Mucosa of gallbladder (tissue), 1 donor: ENCODE measurements at places on chromosomes 3 and 15. TPM values are rescaled to one million over a fixed set of nuclear protein-coding genes. Genes with fewer than 3 reads are reported as not detected.

DNA sequence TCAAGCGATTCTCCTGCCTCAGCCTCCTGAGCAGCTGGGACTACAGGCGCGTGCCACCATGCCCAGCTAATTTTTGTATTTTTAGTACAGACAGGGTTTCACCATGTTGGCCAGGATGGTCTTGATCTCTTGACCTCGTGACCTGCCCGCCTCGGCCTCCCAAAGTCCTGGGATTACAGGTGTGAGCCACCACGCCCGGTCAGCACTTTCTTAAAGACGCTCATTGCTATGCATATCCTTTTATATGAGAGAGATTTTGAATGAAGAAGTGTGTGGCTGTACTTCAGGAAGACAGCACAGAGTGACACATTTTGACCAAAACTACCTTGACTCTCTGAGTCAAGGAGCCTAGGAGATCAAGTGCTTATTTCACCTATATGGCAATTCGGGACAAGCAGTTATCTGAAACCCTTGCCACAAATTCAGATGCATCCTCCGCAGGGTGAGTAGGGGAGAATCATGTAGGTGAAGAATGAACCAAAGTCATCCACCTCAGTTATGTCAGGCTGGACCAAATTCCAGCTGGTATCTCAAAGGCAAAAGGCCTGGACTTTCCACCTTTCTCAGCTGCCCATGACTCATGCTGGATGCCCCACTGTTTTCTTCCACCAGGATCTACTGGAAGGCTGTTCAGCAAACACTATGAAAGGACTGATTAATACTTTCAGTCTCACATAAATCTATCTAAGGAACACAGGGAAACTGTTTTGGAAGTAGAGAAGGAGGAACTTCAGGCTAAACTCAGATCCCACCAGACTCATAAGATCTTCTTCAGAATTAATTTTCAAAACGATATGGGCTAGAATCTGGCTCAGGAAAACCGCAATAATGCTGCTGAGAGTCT, 31.9 kb downstream of the SUSD5 start:
- DNase-seq: no peak

The LDHAL6B gene
- not detected for total RNA-seq

- no peak for DNase-seq
Observed at GRCh38 chr3:24450160-24450907, 44.3 kb downstream of the THRB start.

The MAPKAPK3 gene
- 27.4 TPM for total RNA-seq

The ADGRG7 gene
- 2.0 TPM for total RNA-seq

DNA sequence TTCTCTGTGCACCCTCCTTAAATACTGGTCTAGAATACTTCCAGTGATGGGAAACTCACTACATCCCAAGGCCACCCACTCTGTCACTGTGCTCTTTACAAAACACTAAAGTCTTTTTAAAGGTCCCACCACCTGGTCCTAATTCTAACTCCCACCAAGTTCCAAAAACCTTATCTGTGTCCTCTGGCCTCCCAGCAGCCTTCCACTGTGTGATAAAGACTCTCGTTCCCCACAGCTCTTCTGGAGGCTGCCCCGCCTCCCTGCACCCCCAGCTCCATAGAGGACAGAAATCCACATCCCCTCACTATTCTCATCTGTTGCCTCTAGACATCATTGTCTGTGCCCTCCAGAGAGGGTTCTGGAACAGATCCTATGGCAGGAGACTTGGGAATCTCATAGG, 276.4 kb downstream of the FAM43A start:
- no peak for DNase-seq

The STXBP5L gene
- total RNA-seq: 0.35 TPM

- no peak for DNase-seq
Observed at GRCh38 chr15:66129586-66129985, 124.0 kb downstream of the MEGF11 start.

DNA sequence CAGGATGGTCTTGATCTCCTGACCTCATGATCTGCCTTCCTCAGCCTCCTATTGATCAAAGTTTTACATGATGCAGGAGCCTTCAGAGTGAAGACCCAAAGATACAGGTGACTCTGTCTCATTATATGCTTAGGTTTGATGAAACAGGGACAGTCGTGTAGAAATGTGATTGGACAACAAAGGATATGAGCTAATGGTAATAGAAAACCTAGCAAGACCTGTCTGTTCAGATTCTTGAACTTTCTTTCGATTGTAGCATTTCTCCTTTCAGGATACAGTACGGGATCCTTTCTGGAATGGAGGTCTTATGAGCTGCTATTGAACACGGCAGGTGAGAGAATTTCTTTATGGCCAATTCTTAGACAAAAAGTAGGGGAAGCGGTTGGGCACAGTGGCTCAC, at the start of gene ACKR2:
ACKR2 (plus strand) TSS at position 244 of the 400 bp plus-strand sequence. CDS start 55,058 bp downstream, outside the sequence.
- no peak for DNase-seq

DNA sequence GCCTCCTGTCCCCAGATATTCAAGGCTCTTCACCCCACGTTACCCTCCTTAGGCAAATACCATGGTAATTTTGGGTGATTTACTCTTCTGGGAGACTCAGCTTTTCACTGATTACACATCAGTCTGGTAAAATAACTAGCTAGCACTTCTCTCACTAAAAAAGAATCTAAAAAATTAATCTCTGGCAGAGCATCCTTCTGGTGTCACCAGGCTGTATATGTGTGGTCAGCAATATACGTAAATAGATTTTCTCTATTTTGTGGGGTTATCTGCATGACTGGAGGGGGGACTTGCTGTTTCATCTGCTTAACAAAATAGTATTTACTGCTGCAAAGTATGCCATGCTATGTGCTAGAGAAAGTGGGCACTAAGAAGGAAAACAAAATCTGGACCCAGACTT, 45.1 kb downstream of the LRRC28 start:
- no peak for DNase-seq

- DNase-seq: no peak
Observed at GRCh38 chr15:36925653-36926426, 174.5 kb downstream of the MEIS2 start.

The ZNF385D gene
- 25.8 TPM for total RNA-seq

DNA sequence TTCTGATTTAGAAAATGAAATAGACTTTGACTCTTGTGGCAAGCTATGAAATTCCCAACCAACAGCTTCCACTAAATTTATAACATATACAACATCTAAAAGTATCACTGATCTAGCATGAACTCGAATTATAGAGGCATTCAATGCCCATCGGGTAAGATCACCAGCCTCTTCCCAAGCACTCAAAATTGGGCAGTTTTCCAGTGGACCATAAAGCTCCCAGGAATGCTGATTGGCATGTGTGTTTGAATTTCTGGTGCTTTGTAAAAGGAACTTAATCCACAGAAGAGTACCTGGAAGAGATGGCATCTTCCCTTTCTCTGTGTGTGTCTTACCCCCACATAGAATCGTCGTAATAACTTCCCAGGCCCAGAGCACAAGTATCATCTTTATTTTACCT, 10.0 kb downstream of the LRTM1 start:
- no peak for DNase-seq

DNA sequence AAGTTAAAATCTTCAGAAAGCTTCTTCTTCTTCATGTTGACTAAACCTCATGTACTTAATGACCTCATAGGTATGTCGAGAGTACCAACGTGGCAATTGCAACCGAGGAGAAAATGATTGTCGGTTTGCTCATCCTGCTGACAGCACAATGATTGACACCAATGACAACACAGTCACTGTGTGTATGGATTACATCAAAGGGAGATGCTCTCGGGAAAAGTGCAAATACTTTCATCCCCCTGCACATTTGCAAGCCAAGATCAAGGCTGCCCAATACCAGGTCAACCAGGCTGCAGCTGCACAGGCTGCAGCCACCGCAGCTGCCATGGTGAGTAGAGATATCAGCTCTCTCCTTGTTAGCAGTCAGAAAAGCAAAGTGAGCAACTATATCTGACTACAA, 176.5 kb downstream of the MBNL1 start:
- DNase-seq: no peak

The TTC21A gene
- total RNA-seq: 13.4 TPM

GRCh38 chr3:59878038-59878427, 828.2 kb upstream of the CFAP20DC start:
- no peak for DNase-seq

- no peak for DNase-seq
Observed at GRCh38 chr3:30253832-30254231, 352.6 kb upstream of the TGFBR2 start.

DNA sequence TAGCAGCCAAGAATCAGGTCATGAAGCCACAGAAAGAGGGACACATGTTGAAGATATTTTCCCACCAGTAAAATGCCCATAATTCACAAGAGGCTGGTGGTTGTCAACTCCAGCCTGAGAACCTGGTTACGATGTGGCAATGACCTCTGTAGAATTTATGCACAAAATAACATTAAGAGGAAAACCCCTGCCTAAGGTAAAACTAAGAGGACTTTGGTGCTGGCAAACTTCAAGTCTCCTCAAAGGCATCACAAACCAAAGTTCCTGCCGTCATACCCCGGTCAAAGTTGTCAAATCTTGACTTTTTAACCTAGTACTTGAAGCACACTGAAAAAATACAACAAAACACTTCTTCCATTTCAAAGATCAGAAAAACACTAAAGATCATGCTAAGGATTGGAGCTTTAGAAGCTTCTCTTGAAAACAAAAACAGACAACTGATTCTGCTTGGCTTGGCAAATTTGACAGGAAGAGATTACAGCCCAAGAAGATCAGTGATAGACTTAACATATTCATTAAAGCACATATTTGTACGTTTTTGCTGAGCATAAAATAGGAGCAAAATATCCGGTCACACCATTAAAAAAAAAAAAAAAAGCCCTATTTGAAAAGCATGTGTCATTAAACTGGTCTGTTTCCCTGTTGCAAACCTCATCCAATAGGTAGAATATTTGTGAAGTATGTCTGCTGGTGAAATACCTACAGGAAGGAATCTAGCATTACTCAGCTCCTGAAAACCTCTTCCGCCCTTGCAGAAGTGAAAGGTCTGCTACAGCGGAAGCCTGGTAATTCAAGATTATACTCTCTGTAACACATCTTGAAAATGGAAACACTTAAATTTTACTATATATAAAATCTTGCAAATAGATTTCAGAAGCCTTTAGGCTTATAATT, 22.8 kb downstream of the EIF4E3 start:
- DNase-seq: no peak

The MUSTN1 gene
- 4.7 TPM for total RNA-seq

The CELF6 gene
- total RNA-seq: 2.1 TPM

DNA sequence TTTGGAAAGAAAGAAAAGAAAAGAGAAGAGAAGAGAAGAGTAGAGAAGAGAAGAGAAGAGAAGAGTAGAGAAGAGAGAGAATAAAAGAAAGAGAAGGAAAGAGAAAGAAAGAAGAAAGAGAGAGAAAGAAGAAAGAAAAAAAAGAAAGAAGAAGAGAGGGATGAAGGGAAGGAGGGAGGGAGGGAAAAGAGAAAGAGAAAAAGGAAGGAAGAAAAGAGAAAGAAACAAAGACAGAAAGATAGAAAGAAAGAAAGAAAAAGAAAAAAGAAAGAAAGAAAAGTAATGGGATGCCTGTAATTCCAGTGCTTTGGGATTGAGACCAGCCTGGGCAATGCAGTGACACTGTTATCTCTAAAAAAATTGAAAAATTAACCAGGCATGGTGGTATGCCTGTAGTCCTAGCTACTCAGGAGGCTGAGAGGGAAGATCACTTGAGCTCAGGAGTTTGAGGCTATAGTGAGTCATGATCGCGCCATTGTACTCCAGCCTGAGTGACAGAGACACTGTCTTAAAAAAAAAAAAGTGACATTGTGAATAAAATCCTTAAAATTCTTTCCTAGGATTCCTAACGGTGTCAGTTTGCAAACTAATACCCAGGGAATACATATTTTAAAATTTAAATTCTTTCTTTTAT, 1.7 kb downstream of the RASL12 start:
- no peak for DNase-seq

The PTPN23 gene
- 58.2 TPM for total RNA-seq

The TRPC1 gene
- 9.9 TPM for total RNA-seq

The BSN gene
- 0.81 TPM for total RNA-seq

DNA sequence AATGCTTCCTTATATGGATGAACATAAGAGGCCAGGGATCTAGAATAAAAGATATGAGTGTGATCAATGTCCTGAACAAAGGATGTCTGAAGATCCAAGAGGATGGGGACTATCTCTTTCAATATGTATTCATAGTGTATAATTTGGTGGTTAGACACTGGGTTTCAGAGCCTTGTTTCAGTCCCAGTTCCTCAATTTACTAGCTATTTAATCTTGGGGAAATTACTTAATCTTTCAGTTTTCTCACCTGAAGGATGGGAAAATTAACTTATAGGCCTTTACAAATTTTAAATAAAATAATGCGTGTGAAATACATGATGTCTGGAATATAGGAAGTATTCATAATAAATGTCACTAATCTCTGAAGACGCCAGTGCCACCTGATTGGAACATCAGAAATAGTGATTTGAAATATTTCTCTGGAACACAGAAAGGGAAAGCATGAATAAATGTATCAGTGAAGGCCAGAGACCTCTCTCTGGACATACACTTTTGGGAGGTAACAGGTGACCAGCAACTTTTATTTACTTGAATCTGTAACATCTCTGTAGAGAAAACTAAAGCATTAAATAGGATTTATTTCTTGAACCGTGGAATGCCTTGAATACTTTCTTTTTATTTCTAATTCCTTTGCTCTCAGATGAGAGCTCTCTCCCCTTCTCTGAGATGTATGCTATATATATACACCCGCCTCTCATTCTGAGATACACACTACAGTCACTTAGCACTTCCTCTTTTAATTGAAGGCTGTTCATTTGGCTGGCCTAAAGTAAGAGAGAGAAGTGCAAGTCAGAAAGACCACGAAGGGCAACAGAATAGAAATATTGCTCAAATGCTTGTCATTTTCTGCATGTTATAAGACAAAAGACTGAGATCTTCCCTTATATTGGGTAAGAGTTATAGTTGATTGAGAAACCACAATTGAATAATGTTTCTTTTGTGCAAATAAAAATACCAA, 407.1 kb downstream of the LSAMP start:
- DNase-seq: no peak

GRCh38 chr3:68936856-68937255, 4.5 kb upstream of the TAFA4 start:
- DNase-seq: no peak

GRCh38 chr3:197809356-197810020, 18.4 kb downstream of the LRCH3 start:
- DNase-seq: no peak
